Activated CD4-positive, alpha-beta T cell treated with anti-CD3 and anti-CD28 coated beads, Interleukin-2, amount 50 U/mL, for 24 hours (primary cell): ENCODE measurements at places on chromosomes 6 and 20.

GRCh38 chr6:41371461-41371991 is 36.1 kb downstream of the NCR2 start:
- DNase-seq, result no peak

GRCh38 chr20:63884506-63885263 is 10.2 kb upstream of the DNAJC5 start:
- no peak for DNase-seq

DNA sequence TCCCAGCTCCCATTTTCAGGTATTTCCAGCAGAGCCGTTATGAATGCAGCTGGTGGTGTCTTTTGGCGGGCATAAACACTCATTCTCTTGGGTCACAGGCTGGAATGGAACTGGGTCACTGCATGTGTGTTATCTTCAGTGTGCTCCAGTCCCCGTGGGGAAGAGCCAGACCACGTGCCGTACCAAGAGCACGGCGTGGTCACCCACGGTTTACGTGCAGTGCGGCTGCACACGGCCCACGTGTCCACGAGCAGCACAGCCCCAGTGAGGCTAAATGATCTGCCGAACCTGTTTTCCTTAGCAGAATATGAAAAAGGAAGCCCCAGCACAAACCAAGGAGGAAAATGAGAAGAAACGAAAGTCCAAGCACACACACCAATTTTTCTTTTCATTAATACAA is 121.5 kb downstream of the IRF4 start:
- no peak for DNase-seq

DNA sequence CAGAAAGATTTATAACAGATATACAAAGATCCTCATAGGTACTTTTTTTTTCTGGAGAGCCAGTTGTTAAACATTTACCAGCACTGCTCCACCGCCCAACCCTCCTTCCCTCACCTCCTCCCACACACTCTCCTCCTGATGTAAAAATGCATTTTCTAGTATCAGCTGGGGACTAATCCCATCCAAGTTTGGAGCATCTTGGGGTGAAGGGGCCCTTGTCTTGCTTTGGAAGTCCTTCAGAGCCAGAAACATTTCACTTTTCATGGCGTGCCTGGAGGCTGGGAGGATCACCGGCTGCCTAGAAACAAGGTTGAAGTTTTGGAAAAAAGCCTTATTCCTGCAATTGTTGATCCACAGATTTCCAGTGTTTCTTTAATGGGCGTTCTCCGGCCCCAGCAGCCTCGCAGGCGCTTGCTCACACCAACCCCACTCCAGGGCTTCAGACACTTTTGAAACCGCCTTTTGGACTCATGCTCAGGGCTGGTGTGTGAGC is 165.1 kb upstream of the AFDN start:
- no peak for DNase-seq

GRCh38 chr6:138728662-138729061 is 44.9 kb upstream of the CCDC28A start:
- DNase-seq, result no peak

DNA sequence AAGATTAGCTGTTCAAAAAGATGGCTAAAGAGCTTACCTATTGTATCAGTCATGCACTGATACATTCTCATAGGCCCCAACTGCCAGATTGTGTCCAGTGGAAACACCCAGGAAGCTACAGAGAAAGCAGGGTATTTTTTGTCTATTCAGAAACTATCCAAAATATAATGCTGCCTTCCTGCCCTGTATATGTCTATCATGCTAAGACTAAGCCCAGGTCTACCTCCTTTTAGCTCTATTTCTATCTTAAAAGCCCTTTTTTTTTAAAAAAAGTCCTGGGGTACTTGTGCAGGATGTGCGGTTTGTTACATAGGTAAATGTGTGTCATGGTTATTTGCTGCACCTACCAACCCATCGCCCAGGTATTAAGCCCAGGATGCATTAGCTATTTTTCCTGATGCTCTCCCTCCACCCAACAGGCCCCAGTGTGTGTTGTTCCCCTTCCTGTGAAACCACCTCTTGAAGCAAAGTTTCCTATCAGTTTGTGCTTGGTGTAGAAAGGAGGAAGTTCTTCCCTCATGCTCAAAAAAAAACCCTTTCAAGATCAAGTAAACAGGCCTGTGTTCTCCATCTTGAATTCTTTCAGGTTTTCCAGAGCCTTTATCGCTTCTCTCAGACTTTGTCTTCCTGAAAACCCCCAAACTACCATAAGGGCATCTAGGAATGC is 514 bp downstream of the DEFB129 start:
- DNase-seq, result no peak

DNA sequence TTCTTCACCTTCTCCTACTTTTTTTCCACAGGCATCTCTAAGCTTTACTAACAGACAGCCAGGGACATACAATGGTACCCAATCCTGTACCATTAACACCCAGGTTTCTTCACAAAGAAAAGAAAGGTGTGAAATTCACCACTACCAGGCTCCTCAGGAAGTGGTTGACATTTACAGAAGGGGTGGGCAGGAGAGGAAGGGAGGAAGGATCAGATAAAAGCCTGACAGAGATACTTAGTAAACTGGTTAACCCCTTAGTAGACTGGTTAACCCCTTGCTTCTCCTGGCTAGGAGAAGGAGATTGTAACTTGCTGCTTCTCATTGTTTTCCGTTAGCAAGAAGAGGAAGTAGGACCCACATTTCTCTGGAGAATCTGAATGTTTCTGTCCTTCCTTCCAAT is 7.2 kb downstream of the SAMD3 start:
- peak; percentile 35 for DNase-seq

DNA sequence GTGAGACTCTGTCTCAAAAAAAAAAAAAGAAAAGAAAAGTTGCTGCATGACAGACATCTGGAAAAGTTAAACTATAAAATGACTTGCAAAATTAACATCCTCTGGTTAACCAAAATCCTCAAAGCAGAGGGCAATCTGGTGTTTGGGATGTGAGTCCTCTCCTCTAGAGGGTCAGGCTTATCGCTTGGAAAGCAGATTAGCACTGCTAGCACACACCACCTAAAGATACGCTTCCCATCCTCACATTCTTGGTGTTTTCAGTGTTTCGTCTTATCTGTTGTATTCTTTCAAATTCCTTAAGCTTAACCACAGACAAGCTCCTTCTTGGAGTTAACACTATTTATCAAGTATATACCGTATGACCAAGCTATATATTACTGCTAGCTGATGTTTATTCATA is 198.0 kb downstream of the SOX4 start:
- DNase-seq, result no peak

DNA sequence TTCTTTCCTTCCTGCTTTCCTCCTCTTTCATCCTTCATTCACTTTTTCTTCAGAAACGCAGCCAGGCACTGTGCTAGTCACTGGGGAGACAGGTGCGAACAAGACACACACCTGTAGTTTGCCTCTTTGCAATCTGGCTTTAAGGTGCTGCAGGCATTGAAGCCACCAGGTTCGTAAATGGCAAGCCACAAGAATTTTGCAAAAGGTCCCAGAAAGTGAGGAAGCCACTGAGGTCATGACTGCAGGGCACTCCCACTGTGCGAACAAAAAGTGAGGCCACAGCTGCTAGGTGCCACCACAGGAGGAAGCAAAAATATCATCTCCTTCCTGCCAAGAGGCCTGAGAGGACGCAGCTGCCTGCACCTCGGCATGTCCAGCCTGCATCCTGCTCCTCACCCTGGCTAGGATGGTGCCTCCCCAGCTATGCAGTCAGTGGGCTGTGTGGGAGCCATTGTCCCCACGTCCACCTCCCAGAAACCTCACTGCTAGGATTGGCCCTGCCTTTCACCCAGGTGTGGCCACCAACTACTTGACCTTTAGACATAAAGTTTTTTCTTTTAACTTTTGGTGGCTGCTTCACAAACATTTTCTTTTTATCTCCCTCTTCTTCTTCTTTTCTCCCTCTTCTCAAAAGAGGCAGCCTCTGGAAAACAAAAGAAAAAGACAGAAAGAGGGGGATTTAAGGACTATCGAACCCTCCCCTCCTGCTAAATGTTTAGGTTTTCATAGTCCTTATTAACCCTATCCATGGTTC is 230.8 kb downstream of the BCAS1 start:
- DNase-seq, result peak; percentile 21

DNA sequence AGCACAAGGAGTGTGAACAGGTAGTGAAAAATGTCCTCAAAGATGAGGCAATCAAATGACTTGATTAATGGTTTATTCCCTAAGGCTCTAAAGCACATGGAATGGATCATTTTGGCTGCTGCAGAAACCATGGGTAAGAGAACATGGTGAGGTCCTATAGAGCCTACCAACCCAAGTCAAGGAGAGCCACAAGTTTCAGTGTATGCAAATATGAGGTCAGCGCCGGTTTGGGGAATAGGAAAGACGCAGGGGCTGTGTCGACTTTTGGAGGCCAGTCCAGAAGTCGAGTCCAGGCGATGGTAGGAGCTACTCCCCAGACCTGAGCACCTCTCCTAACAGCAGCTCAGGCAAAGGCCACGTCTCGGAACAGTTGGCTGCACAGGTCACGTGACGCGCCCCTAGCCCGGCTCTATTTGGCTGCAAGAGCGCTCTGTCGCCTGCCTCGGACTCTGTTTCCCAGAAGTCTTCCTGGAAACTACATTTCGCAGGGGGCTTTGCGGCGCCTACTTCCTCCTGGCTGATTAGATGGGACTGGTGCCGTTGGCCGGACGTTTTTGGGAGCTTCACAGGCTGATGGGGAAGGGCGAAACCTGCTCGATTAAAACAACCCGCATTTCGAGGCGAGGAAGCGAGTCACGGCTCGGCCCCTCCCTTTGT is 74.4 kb upstream of the CHD6 start:
- DNase-seq, result peak; percentile 72

DNA sequence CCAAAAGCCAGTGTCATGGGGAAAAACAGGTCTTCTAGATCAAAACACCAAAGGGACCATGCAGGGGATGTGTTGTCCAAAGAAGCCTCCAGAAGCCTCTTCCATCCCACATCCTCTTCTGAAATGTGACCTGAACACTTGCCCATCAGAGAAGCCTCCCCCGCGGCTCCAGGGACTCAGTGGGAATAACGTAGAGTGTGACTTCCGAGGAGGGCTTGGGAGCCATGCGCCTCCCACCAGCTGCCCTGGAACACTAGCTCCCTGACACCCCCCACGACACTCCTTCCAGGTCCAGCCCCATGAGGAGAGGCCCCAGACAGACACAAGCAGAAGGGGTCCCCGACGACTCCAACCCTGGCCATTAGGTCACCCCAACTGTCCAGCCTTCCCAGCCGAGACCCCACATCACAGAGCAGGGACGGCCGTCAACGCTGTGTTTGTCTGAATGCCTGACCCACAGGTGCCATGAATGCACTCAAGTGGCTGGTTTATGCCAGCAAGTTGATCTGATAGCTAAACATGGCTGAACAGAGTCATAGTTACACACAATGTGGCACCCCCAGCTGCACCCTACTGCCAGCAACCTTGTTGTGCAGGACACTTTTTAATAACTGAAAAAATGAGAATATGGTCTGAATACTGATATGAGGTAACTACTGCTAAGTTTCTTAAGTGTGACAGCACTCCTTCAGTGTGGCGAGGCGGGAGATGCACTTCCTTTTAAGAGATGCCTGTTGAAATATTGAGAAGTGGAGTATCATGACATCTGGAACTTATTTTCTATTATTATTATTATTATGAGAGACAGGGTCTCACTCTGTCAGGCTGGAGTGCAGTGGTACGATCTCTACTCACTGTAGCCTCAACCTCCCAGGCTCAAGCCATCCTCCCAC is 58.0 kb downstream of the GINS1 start:
- no peak for DNase-seq

DNA sequence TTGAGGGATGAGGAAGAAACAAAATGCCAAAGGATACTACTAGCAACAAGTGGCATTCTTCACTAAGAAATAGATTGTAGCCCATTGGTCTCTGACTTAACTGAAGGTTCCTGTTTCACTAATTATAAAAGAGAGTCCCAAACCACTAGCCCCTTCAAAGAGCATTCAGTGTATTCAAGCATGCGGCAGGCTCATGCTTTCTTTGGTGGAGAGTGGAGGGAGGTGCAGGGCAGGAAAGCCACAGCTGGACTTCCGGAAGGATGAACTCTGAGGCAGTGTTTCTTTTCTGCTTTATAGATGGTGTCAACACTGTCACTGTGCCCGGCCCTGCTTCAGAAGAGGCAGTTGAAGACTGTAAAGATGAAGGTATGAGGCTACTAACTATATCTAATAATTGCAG is 636.1 kb downstream of the KIF16B start:
- no peak for DNase-seq

GRCh38 chr20:6698056-6698455 is 69.4 kb upstream of the BMP2 start:
- no peak for DNase-seq

DNA sequence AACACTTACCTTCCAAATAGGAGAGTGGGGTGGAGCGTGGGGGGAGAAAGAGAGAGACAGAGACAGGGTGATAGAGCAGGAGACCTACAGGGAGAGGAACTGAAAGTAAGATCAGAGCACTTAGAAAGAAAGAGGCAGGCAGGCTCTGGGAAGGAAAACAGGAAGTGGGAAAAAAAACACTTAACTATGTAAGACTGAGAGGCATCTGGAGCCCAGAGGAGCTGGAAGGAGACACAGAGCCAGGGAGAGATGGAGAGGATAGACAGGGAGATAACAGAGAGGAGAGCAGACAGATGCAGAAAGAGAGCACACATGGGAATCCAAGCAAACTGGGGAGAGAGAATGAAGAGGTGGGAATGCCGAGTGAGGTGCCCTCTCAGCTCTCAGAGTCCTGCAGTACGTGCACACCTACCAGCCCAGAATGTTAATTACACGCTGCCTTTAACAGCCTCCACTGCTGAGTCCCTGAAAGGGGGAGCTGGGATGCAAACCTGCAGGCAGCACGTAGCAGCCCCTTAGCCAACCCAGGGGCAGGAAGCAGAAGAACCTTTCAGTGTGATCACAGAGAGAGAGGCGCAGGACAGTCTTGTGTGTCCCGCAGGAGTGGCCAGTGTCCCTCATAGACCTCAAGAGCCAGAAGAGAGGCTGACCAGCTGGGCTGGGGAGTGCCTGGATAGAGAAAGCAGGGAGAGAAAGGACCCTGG is 132.7 kb upstream of the LRFN2 start:
- no peak for DNase-seq

- no peak for DNase-seq
Measured at GRCh38 chr6:12233693-12234571, 56.2 kb upstream of the EDN1 start.

DNA sequence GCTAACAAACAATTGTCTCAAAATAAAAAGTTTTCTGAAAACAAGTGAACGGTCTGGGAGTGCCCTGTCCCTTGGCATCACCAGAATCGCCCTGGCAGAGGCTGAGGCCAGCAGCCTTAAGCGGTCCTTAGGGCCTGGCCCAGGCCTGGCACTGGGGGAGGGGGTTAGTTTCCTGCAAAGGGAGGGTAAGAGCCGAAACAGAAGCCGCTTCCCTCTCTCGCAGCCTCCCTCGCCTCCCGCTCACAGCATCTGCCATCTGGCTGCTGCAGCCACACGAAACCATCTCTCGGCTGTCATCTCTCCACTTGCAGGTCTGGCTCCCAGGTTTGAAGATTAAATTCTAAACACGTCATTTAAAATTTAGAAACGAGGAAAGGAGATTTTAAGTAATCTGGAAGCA is 31.5 kb downstream of the PMEPA1 start:
- DNase-seq, result no peak
